ENCODE measurements at places on chromosomes 1 and 21.

GRCh38 chr1:7285856-7286454 lies 485.1 kb upstream of the VAMP3 start:
- no peak for DNase-seq

- DNase-seq = no peak
Measured at GRCh38 chr1:66852870-66853269, 51.8 kb upstream of the INSL5 start.

GRCh38 chr1:153945131-153945794 lies 1.3 kb downstream of the DENND4B start:
- peak; percentile 38 for DNase-seq

DNA sequence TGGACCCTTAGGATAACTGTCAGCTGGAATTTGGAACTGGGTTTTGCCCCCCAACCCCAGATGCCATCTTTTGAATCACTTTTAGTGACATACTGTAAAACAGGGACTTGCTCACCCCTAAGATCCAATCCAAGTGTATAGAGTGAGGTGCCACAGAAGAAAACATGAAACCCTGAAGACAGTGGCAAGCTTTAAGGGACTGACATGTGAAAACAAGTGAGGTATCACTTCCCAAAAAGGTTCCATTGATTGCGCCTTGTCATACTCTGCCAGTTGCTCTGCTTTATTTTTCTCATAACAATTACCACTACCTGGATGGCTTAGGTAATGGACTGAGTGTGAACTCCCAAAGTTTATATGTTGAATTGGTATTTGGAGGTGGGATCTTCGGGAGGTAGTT lies 115.6 kb downstream of the CSMD2 start:
- DNase-seq = no peak

GRCh38 chr1:25586181-25586588 lies 30.4 kb upstream of the MAN1C1 start:
- no peak for DNase-seq

GRCh38 chr1:111252786-111253185 lies 25.3 kb downstream of the CHI3L2 start:
- no peak for DNase-seq

DNA sequence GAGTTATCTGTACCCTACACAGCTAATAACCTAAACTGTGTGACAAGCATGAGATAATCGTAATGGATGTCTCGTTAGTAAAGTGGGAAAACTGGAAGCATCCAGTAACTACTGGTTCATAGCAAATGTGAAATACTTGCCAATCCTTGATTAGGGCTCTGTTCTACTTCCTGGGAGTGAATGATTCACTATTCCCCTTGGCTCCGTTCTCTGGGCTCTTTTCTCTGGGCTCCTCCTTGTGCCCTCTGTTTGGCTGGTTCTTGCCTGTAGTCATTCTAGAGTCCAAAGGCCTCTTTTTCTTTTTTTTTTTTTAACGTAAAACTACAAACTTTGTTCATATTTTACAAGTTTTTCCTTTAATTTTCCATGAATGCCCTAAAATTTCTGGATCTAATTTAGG lies 465.8 kb upstream of the PLXNA2 start:
- DNase-seq = no peak

GRCh38 chr1:67162954-67163353 lies 3.3 kb upstream of the IL23R start:
- DNase-seq = no peak

- DNase-seq = no peak
Measured at GRCh38 chr1:47964636-47965035, 32.5 kb downstream of the TRABD2B start.

GRCh38 chr1:114755006-114755931 lies 2.5 kb downstream of the CSDE1 start:
- DNase-seq = peak; percentile 9

- DNase-seq = no peak
Measured at GRCh38 chr1:182740120-182740519, 49.5 kb upstream of the NPL start.

GRCh38 chr1:17156108-17156507 lies 36.9 kb upstream of the PADI2 start:
- no peak for DNase-seq

DNA sequence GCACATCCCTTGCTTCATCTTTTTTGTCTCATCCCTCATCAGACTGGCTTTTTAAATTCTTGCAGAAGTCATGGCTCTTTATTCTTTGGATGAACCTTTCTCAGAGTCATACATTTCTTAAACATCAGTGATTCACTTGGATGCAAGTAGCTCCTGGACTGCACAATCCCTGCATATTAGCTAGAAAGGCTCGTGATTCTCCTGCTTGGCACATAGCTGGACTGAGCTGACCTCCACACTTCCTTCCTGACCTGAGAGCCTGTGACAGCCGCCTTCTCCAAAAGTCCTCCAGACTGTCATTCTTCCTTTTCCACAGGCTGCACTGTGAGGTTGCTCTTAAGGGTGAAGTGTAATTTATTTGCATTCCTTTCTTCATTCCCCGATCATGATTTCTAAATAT lies 109.4 kb downstream of the RGL1 start:
- DNase-seq = peak; percentile 23

DNA sequence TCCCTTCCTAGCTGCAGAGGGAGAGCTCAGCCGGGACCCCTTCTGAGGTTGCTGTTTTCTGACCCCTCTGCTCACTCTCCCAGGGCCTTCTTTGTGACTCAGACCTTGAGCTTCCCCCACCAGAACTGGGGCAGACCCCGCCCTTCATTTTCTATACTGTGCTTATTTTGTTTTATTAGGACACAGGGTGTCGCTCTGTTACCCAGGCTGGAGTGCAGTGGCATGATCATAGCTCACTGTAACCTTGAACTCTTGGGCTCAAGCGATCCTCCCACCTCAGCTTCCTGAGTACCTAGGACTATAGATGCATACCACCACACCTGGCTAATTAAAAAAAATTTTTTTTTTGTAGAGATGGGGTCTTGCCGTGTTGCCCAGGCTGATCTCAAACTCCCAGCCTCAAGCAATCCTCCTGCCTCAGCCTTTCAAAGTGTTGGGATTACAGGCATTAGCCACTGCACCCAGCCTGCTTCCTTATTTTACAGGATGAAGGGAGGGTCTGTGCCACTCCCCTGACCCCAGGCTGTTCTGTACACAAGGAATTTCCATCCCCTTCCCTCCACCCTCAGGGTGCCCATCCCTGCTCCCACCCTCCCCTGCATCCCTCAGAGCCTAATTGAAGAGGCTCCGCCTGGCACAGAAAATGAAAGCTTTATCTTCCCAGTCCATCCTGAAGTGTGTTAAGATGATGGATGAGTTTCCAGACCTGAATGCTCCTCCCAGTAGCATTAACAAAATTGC lies 195.2 kb upstream of the POU3F1 start:
- DNase-seq = no peak

- no peak for DNase-seq
Measured at GRCh38 chr1:238672262-238672661, 714.1 kb upstream of the CHRM3 start.

GRCh38 chr1:185561629-185562028 lies 172.6 kb upstream of the HMCN1 start:
- no peak for DNase-seq

- no peak for DNase-seq
Measured at GRCh38 chr1:96834986-96835385, 113.4 kb downstream of the PTBP2 start.

- no peak for DNase-seq
Measured at GRCh38 chr1:109905491-109905890, 5.2 kb upstream of the CSF1 start.

DNA sequence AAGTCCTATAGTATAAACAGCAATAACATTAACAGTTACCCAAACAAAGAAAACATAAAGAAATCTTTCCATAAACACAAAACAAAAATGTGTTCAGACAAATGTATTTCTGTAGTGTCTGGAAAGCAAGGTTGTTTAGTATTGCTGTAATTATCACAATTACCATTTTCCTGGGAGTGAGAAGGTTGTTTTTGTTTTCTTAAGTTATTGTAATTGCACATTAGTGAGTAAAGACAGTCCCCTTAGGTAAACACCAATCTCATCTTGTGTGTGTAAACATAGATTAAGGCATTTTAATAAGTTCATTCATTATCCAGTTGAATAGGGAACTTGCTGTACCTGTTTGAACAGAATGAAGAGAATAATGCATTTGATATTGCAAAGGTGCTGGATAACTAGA lies 356.9 kb upstream of the ADGRL4 start:
- DNase-seq = no peak

DNA sequence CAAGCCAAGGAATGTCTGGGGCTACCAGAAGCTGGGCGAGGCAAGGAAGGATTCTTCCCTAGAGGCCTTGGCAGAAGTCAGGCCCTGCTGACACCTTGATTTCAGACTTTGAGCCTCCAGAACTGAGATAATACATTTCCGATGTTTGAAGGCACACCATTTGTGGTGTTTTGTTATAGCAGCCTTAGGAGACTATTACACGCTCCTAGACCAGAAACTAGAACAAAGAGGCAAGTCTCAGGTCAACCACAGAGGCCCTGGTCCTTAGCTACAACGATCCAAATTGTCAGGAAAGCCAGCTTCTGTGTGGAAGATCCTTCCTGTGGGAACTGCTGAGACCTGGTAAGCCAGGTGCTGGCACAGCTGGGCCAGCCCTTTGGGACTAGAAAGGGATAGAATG lies 19.7 kb upstream of the AHCTF1 start:
- no peak for DNase-seq

- no peak for DNase-seq
Measured at GRCh38 chr1:89946532-89946931, 48.4 kb upstream of the ZNF326 start.

DNA sequence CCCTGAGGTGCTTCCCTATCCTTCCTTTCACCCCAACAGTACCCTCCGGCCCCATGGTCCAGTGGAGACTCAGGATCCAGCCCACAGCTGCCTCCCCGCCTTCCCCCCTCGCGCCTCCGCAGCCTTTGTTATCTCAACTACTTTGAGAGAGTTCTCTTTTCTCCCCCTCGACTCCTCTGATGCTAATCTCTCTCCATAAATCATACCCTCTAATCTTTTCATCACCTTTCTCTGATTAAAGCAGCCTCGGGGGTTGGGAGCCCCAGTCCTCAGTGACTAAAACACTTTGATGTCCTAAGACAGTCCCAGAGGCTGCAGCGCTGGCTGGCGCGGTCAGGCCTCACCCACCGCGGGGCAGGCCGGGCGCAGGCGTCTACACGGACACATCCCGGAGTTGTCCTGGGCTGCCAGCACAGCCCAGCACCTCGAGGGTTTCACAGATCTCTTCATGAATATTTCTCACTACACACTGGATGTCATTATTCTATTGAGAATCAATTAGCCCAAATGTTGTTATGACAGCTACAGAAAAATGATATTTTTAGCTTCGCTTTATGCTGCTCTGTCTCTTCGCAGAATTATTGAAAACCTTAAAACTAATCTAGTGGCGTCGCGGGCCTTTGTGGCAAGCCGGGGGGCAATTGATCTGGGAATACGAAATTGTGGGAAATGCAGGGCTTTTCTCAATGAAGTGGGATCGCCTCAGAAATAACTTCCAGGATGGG lies 289.5 kb downstream of the RRAGC start:
- no peak for DNase-seq

DNA sequence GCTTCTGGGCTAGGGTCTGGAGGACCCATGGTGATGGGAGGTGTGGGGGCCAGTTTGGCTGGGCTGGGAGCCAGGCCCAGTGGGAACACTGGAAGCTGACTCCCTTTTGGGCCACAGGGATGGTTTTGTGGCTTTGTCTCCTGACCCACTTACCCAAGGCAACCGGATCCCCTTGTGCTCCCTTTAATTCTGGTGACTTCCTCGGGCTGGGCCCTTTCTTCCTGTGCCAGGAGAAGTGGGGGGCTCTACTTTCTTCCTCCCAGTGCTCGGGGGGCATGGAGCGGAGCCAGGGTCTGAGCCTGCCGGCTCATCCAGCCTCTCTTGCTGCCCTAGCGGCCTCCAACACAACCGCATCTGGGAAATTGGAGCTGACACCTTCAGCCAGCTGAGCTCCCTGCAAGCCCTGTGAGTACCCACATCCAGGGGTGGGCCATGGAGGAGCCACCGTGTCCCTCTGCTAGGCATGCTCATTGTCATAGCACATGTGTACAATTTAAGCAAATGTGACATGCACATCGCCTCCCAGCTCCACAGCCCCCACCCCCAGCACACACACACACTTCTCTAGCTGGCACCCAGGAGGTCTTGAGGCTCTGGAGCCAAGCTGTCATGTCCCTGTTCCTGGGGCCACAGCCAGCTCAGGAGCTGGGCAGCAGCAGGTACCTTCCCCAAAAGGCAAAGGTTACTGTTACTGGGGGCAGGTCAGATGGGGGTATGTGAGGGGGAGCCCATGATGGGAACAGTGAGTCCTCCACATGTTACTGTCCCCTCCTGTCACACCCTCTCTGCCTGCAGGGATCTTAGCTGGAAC lies 35.0 kb downstream of the UBE2T start:
- no peak for DNase-seq

- peak; percentile 78 for DNase-seq
Measured at GRCh38 chr1:3717715-3718601, 34.3 kb upstream of the CCDC27 start.

DNA sequence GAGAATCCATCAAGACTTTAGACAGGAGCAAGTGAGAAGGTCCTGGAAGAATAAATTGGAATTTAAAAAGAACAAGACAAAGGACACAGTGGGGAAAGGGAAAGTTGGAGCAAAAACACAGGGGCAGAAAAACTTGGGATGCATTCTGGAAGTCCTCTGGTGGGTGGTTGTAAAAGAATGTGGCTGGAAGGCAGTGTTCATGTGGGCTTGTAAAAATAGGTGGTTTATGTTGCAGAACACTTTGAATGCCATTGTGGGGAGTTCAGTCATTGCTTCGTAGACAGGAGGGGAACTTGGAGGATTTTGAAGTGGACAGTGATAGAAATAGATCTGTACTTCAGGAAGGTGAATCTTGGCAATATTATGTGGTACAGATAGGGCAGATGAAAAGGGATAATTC lies 15.2 kb downstream of the KIF1B start:
- DNase-seq = no peak

DNA sequence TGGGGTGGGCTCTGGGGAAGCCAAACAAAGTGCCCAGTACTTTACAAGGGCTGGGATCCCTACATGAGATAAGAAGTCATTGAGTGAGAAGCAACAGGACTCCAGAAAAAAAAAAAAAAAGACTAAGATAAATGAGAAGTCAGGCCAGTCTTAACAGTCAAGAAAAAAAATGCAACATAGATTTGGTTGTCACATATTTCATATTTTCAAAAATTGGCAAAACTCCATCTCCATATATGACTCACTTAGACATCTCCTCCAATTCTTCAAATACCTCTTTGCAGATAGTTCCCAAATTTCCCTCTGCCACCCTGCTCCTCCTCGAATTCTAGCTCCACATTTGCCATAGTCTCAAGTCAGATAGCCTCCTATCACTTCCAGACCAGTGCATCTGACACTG lies 20.9 kb upstream of the SIPA1L2 start:
- DNase-seq = no peak

DNA sequence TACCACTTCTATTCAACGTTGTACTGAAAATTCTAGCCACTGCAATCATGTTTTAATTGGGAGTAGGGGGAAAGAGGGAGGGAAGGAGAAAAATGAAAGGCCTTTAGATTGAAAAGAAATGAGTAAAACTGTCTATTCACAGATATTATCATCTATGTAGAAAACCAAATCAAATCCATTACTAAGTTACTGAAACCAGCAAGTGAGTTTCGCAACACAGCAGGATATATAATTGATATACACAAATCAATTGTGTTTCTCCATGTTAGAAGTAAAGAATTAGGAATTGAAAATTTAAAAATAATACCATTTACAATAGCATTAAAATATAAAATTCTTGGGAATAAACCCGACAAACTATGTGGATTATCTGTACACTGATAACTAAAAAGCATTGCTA lies 19.2 kb downstream of the SFT2D2 start:
- no peak for DNase-seq

- no peak for DNase-seq
Measured at GRCh38 chr1:171384496-171384895, 70.5 kb downstream of the FMO4 start.

All from AG20443 (cell line).